ENCODE measurements at places on chromosomes 2 and 18. TPM values are rescaled to one million over a fixed set of nuclear protein-coding genes. Genes with fewer than 3 reads are reported as not detected.

The COL4A3 gene
- total RNA-seq: 0.62 TPM

The SLC19A3 gene
- not detected for total RNA-seq

The HOXD4 gene
- not detected for total RNA-seq

DNA sequence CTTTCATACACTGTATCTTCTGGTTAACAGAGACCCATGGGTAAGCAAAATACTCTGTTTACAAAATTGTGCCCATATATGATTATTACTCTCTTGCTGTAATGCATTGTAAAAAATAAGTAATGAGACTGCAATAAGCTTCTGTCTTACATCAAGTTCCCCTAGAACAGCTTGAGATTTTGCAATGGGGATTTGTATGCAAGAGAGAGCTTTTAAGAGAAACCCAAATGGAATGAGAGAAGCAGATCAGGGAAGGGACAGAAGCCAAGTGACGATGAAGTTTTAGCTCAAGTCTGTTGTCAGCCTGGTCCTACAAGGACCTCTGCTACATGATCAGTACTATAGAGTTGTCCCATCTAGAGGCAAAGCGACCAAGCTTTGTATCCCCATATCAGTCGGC lies 218.1 kb upstream of the VWC2L start:
- DNase-seq: no peak

- no peak for DNase-seq
Observed at GRCh38 chr2:69741229-69741574, 732 bp upstream of the ANXA4 start.

The PECR gene
- 10.5 TPM for total RNA-seq

DNA sequence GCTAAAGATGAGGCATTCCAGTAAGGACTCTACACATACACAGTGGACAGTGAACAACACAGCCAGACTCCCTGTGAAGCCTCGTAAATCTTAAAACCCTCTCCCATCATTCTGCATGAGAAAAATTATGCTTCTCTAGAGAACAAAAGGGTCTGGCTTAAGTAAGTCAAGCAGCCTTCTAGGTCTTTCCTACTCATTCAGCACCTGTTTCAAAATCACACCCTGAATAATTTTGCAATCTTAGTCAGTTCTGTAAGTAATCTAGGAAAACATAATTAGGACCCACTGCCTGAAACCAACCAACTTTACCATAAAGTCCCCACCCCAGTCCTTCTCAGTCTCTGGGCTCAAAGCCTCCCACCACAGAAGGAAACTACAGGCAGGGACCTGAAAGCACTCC lies 19.7 kb downstream of the IAH1 start:
- no peak for DNase-seq

- DNase-seq: no peak
Observed at GRCh38 chr2:35783723-35784122, 571.9 kb upstream of the CRIM1 start.

The DSG4 gene
- total RNA-seq: not detected

The SLC5A7 gene
- not detected for total RNA-seq

- DNase-seq: no peak
Observed at GRCh38 chr2:200156166-200156835, 150.2 kb upstream of the SPATS2L start.

- DNase-seq: no peak
Observed at GRCh38 chr18:23593720-23594119, 7.4 kb upstream of the NPC1 start.

The SALL3 gene
- not detected for total RNA-seq

The ALLC gene
- total RNA-seq: not detected

The WNT10A gene
- not detected for total RNA-seq

The TM4SF20 gene
- total RNA-seq: not detected

GRCh38 chr18:6399776-6400175 lies 14.9 kb downstream of the L3MBTL4 start:
- DNase-seq: no peak

DNA sequence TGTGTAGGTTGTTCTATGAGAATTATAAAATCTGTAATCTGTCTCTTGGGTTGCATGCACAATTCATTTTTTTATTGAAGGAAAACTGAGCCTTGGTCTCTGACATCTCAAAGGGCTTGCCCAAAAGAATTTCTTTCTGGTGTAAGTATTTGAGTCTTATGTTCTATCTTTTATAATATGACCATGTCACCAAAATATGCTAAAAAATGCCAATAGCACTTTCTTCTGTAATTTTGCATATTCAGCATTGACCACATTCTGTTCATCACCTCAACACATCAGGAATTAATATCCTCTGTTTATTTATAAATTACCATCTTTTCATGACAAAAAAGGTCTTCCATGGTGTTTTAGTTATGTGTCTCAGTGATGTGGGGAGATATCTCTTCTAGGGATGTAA lies 268.7 kb upstream of the TCF4 start:
- no peak for DNase-seq

- DNase-seq: no peak
Observed at GRCh38 chr18:31149351-31149750, 13.3 kb downstream of the DSC1 start.

DNA sequence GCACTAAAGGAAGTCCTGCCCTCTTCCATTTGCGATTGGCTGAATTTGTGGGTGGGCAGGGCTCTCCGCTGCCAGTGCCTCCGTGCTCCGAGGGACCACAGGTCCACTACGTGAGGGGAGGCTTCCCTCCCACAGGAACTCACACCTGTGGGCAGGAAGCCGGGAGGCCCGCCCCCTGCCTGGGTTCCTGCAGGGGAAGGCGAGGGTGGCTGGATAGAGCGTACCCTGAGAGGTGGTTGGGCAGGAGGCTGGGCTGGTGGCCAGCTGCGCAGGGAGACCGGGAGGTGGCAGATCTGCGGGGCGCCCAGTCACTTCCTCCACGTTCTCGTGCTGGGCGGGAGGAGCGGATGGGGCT lies 47.0 kb upstream of the PTH2R start:
- DNase-seq: no peak

DNA sequence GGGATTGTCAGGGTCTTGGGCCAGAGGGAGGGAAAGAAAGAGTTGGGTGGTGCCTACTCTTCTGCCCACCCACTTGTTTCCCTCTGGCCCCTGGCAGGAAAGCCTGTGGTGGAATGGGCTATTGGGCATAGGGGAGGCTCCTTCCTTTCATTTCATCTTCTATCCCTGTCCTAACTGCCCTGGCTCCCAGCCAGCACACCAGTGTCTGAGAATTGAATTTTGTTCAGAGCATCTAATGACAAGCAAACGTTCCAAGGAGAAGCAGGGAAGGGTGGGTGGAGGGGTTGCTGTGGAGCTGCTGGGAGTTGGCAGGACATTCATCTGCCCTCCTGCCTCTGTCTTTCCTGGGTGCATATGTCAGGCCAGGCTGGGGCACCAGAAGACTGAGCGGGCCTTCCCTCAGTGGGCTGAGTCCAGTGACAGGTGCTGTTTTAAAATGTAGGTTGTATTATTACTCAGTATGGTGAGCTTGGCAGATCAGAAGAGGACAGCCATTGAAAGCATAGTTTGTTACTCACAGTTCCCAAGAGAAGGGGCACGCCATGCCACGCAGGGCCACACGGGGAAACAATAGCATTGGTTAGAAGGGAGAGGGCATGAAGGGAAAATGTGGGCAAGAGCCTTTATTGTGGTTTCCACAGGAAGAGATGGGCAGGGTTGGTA lies 171.9 kb downstream of the ACOXL start:
- no peak for DNase-seq

DNA sequence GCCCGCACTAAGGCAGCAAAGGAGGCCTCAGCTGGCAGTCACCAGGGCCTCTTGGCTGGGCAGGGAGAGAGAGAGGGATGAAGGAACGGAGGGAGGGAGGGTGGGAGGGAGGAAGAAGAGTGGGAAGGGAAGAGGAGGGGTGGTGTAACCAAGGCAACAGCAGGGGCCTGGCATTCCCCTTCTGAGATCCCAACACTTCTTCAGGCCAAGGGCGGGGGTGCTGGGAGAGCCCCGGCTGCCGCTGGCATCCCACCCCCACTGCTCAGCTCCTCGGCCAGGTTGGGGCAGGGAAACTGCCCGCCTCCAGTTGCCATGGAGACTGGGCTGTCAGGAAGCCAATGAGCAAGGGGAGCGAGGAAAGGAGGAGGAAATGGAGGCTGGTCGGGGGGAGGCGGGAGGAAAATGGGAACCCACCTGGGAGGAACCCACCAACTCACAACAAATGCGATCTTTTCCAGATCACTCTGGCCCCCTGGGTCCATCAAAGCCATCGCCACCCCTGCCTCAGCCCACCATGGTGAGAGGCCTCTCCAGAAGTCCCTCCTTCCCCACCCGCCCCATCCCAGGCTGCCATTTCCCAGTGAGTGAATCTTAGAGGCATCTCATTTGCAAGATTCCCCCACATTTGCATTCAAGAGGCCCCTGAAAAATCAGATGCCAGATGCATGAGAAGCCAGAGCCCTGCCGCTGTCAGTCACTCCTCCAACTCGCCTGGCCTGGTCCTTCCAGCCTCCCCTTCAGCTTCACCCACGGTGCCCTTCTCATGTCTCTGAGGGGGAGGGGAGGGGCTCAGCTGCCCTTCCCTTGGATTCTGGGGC lies 12.4 kb downstream of the SH2D6 start:
- no peak for DNase-seq

The DNAJC5G gene
- total RNA-seq: not detected

DNA sequence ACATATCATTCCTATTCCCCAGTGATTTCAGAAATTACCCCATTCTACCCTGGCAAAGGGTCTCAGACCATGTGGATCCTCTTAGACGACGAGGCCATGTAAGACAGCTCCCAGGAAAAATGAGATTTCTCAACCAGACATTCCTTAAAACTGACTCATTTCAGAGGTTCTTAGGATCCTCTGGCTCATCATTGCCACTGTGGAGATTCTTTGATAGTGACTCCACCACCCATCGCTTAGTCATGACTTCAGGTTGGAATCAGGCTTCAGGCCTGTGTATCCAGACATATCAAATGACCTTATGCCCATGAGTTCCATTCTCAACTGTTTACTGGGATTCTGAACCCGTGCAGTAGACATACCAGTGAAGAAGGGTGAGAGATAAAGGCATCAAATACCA lies 245.6 kb upstream of the TCF4 start:
- DNase-seq: no peak

GRCh38 chr2:41878056-41878455 lies 169.8 kb upstream of the PKDCC start:
- DNase-seq: no peak

DNA sequence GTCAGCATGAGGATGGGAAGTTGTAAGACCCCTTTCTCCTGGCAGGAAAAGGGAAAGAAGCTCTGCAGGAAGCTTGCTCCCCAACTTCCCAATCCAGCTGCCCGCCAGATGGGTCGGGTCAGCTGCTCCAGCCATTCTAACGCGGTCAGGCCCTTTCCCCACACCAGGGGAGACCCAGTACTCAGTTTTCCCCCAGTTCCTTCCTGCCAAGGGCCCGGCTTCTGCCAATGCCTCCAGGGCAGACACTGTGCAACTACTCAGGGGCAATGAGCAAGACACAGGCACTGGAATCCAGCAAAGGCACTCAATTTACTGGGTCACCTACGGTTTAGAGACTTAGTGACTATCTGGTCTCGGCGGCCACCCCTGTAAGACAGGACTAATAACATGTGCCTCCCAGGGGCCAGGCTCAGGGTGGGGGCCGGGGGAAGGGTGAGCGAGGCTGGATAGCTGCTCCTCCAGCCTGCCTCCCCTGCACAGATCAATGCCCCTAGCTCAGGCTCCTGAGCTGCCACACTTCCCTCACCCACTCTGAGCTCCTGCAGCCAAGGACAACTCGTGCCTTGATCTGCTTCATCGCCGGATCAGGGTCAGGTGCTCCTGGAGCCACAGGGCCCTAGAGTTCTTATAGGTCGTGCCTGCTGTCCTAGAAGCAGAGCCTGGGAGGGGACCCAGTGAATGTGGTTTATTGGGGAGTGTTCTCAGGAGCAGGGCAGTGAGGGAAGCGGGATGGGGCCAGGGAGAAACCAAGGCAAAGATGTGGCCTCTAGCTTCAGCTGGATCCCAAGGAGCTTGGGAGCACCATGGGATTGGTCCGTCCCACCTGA lies 171.1 kb downstream of the ZFP36L2 start:
- peak; percentile 40 for DNase-seq

- no peak for DNase-seq
Observed at GRCh38 chr2:120365236-120365793, 19.4 kb downstream of the INHBB start.

GRCh38 chr2:152222975-152223637 lies 47.5 kb upstream of the STAM2 start:
- DNase-seq: no peak

DNA sequence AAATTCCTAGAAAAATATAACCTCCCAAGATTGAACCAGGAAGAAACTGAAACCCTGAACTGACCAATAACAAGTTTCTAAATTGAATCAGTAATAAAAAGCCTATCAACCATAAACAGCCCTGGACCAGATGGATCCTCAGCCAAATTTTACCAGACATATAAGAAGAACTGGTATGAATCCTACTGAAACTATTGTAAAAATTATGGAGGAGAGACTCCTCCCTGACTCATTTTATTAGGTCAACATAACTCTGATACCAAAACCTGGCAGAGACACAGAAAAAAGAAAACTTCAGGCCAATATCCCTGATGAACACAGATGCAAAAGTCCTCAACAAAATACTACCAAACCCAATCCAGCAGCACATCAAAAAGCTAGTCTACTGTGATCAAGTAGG lies 11.3 kb downstream of the NT5C1B start:
- no peak for DNase-seq

DNA sequence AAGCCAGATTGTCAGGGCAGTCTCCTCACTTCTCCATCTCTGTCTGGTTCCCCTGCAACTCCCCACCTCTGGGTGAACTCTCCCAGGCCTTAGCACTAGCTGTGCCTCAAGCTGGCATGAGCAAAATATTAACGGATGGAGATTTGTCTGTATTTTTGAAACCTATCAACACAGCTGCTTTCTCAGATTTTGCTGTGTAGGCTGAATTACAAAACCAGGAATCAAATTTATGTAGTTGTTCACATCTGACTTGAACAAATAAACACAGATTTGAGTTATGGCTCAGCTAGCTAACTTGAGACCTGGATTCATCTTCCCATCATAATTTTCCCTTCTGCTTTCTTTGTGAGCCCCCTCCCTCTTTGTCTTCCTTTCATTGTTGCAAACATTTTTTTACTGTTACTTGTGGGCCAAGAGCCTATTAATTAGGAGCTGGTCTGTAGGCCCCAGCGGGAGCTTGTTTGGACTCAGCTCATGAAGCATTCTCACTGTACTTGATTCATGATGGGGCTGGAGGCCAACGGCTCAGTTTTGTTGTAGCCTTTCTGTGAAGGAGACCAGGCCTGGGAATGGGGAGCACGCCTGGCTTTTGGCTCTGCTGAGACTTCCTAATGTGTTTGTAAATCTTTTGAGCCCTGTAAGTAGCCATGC lies 164.1 kb upstream of the GATA6 start:
- DNase-seq: no peak

DNA sequence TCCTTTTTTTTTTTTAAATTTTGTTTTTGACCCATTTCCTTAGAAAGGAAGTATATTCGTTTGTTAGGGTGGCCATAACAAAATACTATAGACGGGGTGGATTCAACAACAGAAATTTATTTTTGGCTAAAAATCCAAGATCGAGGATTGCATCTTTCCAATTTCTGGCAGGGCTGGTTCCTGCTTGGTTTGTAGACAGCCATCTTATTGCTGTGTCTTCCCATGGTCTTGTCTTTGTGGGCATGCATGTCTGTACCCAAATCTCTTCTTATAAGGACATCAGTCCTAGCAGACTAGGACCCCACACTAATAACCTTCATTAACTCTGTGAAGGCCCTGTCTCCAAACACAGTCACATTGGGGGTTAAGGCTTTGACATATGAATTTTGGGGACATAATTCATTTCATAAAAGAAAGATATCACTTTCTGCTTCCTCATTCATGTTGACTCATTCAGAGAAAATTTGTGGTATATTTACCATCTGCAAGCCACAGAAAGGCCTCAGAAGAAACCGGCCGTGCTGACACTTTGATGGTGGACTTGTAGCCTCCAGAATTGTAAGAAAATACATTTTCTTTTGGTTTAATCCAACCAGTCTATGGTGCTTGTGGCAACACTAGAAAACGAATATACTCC lies 262.1 kb downstream of the LPIN1 start:
- no peak for DNase-seq

All from natural killer cell treated with Interleukin-12 subunit alpha and Interleukin-12 subunit beta and Interleukin-15 and Interleukin-18, amount 100 ng/mL, for 72 hours (primary cell).